Fibroblast of skin of scalp (primary cell): ENCODE measurements at places on chromosomes 2 and 18.
A peak's percentile ranks its signal among the peaks of the same experiment; 100 is the strongest.

- no peak for DNase-seq
Measured at GRCh38 chr2:72933646-72934151, 16.4 kb downstream of the EMX1 start.

- no peak for DNase-seq
Measured at GRCh38 chr2:120495586-120495985, 149.7 kb downstream of the INHBB start.

GRCh38 chr2:30055548-30055947, 91.3 kb upstream of the YPEL5 start:
- no peak for DNase-seq

DNA sequence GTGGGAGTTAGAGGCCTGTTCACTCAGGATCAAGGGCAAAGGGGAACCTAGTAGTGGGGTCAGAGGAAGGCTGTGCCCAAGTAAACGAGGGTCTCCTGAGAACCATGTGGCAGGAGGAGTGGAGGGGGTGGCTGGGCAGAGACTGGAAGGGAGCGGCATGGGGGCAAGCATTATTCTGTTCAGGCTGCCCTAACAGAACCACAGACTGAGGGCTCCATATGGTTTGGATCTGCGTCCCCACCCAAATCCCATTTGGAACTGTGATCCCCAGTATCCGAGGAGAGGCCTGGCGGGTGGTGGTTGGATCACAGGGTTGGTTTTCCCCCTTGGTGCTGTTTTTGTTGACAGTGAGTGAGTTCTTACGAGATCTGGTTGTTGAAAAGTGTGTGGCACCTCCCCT, 287.0 kb downstream of the PHLPP1 start:
- no peak for DNase-seq

GRCh38 chr2:226488034-226488433, 311.6 kb downstream of the IRS1 start:
- DNase-seq = no peak

- DNase-seq = no peak
Measured at GRCh38 chr2:32783469-32783868, 155.6 kb downstream of the TTC27 start.

- DNase-seq = peak; percentile 97
Measured at GRCh38 chr2:120546048-120546864, 189.4 kb upstream of the GLI2 start.

DNA sequence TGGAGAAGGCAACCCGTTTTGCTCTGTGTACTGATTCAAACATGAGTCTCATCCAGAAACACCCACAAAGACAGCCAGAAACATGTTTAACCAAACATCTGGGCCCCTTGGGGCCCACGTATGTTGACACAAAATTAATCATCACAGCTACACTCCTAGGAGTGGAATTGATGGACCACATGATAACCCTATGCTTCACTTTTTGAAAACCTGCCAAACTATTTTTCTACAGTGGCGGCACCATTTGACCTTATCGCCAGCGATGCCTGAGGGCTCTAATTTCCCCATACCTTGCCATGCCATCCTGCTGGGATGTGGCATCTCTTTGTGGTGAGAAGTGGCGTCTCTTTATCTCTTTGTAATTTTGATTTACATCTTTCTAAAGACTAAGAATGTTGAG, 38.5 kb downstream of the PSMG2 start:
- DNase-seq = peak; percentile 93

- DNase-seq = no peak
Measured at GRCh38 chr2:152814475-152815030, 96.1 kb downstream of the ARL6IP6 start.

GRCh38 chr18:50042611-50043010, 152.3 kb downstream of the MYO5B start:
- no peak for DNase-seq

DNA sequence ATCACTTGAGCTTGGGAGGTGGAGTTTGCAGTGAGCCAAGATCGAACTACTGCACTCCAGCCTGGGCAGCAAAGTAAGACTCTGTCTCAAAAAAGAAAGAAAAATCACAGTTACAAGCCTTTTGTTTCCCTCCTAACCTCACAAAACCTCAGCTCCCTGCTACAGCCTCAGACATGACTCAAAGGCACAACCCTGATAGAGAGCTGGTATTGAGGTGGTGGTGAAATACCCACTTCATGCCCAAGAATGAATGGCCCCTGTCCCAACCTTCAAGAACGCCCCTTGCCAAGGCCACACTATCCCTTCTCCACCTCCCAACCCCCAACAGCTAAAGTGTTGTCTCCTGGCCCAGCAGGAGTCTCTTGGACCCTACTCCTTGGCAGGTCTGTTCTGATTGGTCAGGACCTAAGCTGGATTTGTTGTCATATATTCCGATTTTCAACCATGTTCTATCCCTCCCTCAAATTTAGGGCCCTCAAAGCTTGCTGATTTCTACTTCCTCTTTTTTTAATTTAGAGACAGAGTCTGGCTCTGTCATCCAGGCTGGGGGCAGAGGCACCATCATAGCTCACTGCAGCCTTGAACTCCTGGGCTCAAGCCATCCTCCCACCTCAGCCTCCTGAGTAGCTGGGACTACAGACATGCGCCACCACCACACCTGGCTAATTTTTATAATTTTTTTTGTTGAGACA, 61.9 kb upstream of the BZW1 start:
- DNase-seq = no peak

DNA sequence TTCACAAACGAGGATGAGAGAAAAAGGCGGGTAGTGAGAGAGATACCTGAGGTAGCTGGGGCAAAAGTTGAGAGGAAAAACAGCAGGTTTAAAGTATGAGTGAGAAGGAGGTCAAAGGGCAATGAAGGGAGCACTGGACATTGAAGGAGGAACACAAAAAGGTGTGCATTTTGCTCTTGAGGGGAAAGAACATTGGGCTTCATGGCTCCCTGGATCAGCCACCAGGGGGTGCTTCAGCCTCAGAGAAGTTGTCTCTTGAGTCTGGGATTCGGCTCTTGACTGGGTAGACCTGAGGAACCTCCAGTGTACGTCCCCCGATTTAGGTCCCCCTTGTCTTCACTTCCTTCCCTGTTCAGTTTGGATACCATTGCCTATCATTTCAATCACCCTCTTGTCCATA, 128.5 kb downstream of the RAPGEF4 start:
- DNase-seq = peak; percentile 29

DNA sequence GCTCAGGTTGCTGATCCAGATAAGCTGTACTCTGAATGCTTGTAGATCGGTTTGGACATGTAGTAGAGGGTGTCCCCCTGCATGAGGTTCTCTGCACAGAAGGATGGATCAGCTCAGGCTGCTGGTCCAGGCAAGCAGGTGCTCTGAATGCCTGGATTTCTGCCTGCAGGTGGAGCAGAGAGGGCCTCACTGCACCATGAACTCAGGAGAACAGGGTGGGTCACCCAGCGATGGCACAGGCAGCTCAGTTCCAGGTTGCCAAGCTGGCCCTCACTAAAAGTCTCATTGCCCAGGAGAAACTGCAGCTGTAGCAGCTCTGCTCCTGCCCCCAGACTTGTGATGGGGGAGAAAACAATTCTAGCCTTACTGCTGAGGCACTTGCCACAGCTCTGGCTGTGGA, 491.8 kb downstream of the XIRP2 start:
- DNase-seq = no peak

- DNase-seq = no peak
Measured at GRCh38 chr2:8028981-8029380, 652.9 kb upstream of the ID2 start.

GRCh38 chr18:25449046-25449445, 97.1 kb upstream of the ZNF521 start:
- no peak for DNase-seq

- DNase-seq = no peak
Measured at GRCh38 chr18:22349966-22350365, 67.7 kb downstream of the CTAGE1 start.

- DNase-seq = peak; percentile 48
Measured at GRCh38 chr2:235095569-235095968, 143.8 kb downstream of the SH3BP4 start.

- DNase-seq = no peak
Measured at GRCh38 chr18:51739044-51739666, 541.7 kb upstream of the MEX3C start.

DNA sequence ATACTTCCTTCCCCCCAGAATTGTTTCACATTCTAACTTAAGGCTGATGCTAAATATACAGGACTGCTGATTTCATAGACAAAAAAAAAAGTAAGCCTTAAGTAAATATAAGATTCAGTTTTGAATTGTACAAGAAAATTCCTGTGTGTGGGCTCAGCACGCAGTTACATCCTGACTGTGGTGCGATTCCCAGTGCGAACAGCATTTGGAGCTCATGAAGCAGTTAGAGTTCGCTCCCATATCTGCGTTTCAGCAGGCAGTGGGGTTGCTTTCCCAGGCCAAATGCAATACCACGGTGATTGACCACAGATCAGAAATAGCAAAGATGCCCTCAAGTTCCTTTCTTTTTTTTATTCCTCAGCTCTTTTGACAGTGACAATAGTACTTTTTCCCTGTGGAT, 75.6 kb downstream of the SATB2 start:
- peak; percentile 68 for DNase-seq

- no peak for DNase-seq
Measured at GRCh38 chr2:18845854-18846445, 256.6 kb upstream of the NT5C1B start.

DNA sequence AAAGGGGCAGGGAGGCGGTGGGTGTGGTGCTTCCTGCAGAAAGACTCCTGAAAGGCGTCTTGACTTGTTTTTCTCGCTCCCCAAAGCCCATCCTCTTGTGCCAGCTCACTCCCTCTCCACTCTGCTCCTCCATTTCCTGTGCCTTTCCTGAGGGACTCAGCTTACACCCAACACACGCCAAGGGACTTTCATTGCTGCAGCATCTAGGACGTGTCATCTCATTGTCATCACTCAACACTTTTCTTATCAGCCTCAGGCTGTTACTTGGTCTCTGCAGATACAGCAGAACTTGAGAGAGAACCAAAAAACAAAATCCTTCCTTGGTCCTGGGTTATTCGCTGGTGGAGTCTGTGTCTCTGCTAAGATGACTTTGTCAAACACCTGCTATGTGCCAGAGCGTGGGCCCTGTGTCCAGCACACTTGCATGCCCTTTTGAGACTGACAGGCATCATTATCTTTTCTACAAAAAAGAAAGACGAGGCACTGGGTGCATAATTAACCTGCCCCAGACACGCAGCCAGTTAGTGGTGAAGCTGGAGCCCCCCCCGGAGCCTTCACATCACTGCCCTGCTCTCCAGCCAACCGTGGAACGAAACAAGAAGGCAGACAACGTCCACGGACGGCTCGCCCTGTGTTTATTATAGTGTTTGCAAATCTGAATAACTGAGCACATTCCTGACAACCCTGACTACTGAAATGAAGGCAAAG, 261.7 kb upstream of the HDAC4 start:
- DNase-seq = no peak

GRCh38 chr2:11702946-11703345, 33.0 kb upstream of the NTSR2 start:
- no peak for DNase-seq

DNA sequence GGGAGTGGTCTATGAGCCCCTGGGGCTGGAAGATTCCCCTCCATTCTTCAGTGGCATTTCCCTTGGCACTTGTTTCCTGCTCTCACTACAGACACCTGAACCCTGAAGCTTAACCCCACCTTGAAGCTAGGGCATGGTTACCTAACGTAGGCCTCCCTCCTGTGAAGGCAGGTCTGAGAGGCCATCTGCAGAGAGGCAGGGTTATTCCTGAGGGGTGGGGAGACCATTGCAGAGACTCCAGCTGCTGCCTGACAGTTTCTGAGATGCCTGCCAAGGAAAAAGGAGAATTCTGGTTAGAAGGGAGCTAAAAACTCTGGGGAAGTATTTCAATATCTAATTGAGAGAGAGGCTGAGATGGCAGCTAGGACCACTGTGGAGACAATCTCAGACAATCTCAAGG, 119.3 kb upstream of the NDUFV2 start:
- no peak for DNase-seq

- no peak for DNase-seq
Measured at GRCh38 chr2:149585166-149585885, 2.2 kb downstream of the MMADHC start.

GRCh38 chr2:183123959-183124221, 353 bp upstream of the NUP35 start:
- DNase-seq = no peak

DNA sequence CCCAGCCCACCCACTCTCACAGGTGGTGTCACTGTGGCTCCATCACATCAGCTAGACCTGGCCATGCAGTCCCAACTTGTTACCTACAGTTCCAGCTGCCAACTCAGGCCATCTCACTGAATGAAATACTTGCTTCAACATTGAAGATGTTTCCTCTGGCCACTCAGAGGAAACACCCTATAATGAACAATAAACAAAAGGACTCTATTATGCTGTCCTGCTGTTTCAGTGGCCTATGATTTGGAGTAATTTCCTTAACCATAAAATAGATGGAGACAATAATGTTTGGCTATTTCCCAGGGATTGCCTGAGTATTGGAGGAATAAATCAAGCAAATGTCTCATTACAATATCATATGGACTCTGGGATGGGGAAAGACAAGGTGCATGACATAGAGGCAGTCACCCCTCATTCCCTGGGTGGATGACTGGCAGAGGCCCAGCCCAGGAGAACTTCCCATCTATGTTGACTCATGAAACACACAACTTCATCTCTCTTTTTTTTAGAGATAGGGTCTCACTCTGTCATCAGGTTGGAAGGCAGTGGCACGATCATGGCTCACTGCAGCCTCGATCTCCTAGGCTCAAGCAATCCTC, 134.4 kb downstream of the TGIF1 start:
- DNase-seq = no peak

GRCh38 chr2:44242904-44243303, 32.4 kb upstream of the SLC3A1 start:
- DNase-seq = no peak
